ENCODE measurements at places on chromosomes 12 and 14. TPM values are rescaled to one million over a fixed set of nuclear protein-coding genes. Genes with fewer than 3 reads are reported as not detected.
A peak's percentile ranks its signal among the peaks of the same experiment; 100 is the strongest.

DNA sequence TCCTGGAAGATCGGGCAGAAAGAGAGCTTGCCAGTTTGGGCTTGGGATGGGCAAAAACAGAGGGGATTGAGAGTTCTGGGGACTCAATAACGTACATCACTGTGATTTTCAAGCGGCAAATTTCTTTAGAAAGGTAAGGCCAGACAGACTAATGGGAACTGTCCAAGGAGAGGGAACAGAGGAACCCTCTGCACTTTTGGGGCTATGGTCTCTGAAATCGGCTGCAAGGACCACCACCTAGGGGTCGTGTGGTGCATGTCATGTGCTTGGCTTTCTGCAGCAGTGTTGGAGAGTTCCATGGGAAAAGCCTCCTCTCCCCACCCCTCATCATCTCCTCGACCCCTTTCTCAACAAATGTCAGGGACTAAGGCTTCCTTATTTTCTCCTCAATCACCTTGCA, 79.6 kb downstream of the PPM1A start:
- no peak for DNase-seq

GRCh38 chr12:77833329-77833728, 2.6 kb downstream of the NAV3 start:
- DNase-seq: no peak

DNA sequence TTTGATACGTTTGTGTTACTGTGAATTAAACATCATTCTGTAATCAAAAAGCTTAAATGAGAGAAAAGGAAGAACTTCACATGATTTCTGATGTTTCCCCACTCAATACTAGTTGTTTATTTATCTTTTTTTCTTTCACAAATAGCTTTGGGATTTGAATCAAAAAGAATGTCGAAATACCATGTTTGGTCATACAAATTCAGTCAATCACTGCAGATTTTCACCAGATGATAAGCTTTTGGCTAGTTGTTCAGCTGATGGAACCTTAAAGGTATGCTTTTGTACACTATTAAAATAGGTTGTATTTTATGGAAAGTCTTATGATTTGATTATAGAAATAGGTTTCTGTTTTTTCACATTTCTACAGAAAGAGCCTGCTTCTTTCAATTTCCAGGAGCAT, 41.5 kb downstream of the APAF1 start:
- DNase-seq: no peak

DNA sequence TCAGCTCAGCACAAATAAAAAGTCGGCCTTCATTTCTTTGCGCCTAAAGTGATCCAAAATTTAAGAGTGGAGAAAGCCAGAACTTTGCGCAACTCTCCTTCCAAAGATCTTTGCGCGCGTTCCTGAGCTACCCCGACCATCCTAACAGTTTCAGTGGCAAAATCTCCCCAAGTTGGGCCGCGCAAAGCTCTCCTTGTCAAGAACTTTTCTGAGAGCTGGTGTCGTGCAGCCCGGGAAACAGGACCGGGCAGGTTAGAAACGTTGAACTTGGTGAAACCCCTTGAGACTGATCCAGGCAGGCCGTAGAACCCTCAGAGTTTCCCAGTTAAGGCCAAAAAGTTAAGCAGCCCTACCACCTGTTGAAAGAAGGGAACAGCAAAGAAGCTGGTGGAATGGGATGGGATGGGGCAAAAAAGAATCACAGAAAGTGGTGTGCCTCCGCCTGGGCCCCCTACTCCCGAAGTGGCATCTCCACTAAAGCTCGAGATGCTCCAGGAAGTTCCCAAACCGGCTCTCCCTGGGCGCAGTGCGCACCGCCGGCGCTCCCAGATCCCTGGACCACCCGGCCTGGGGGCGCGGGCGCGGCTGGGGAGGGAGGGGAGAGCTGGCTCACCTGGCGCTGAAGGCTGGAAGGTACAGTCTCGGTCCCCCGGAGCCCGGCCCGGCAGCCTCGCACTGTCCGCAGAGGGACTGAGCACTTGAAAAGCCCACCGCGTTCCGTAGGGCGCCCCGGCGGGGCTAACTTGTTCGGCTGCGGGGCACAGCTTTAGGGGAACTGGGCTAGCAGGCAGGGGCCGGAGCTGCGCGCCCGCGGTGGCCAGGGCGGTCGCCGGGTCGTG, 768 bp downstream of the DBX2 start:
- DNase-seq: no peak

DNA sequence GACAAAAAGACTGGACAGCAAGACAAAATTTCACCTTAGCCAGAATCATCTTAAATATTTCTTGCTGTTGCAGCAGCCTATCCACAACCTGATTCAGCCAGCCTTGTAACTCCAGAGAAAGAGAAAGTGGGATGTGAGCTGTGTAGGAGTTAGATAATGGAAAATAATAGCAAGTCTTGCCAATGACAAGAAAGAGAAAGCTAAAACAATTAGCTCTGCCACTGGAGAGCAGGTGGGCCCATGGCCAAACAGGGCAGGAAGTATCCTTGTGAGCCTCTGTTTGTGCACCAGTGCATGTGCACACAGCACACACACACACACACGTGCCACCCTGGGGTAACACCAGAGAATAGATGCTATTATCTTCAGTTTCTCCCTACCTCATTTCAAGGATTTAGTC, 106.0 kb upstream of the CCDC196 start:
- no peak for DNase-seq

GRCh38 chr12:57418255-57418654, 12.6 kb downstream of the R3HDM2 start:
- no peak for DNase-seq

GRCh38 chr12:130480887-130481286, 143.2 kb downstream of the PIWIL1 start:
- no peak for DNase-seq

DNA sequence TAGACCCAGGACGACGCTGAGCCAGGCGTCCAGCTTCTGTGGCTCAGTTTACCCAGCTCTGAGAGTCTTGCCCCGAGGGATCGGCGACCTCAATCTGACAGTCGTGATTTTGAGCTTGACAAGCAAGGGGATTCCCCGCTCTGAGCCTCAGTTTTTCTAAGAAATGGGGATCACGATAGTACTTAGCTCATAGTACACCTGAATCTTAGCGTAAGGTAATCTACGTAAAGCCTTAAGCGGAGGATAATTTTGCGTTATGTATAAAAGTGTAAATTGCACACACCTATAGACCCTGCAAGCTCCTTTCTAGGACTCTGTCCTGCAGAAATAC, 285 bp downstream of the MVK start:
- DNase-seq: no peak

DNA sequence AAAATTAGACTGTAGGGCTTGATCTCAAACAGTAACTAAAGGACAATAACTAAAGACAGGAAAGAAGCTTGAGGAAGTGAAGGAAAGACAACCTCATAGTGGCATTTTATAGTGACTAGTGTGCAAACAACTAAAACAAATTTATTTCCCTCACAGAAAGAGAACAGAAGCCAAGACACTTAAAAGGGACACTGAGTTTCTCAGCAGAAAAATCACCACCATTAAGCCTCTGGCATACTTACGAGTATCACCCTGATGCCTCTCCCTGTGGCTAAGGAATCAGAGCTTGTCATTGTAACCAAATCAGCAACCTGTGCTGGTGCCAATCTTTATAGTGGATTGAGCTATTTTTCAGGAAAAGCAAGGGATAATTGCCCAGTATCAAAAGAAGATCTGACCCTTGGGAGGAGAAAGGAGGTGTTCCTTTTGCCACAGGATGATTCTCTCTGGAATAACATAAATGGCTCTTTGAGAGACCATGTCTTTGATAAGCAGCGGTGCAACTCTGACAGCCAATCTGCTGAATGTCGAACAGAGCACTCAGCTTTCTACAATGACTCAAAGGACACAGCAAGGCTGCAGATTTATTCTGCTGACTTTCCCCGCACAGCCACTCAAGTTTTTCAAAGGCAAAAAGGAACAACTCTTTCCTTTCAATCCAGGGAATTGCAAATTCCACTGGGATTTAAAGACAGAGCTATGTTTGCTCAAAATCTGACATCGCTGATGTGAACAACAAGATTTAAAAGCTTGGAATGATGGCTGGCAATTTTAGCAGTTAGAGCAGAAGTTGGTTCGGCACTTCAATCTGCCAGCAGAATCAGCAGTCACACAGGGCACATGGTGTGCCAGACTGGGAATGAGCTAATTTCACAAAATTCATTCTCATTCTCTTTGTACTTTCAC, 34.6 kb downstream of the ATF7 start:
- DNase-seq: no peak

DNA sequence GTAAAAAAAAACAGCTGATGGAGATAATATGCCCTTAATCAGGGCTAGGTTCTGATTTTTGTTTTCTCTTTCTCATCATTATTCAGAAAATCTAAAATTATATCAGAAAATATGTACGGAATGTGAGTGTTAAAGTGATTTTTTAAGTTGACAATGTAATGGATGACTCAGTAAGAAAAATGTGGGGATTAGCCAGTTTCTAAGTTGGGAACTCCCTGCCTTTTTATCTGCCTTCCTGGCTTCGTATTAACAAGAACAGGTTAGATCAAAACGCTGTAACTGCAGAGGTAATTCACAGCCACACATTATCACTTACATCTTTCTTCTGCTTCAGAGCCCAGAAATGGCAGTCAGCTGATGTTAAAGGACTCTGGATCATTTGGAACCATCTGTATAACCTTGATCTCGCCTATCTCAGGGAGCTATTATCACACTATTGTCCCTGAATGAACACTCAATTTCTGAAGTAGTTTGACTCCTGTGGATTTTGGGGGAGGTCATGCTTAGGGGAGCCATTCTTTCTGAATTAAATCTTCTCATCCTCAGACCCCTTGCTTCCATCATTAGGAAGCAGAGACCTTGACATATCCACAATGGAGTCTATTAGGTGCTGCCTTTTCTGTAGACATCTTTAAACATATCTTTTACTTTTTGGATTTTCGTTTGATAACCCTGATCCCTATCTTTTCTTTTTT, 135.7 kb upstream of the SLC16A7 start:
- no peak for DNase-seq

DNA sequence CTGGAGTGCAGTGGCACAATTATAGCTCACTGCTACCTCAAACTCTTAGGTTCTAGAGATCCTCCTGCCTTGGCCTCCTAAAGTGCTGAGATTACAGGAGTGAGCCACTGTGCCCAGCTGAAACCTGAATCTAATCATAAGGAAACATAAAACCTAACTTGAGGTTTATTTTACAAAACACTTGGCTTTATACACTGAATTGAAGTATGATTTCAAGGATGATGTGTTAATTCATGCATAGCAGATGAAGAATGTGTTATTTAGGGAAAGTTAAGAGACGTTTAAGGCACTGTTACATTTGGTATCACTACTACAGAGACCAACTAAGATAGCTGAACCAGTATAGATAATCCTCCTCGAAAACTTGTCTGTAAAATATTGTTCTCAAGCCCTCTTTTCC, 6.4 kb downstream of the DICER1 start:
- DNase-seq: no peak

DNA sequence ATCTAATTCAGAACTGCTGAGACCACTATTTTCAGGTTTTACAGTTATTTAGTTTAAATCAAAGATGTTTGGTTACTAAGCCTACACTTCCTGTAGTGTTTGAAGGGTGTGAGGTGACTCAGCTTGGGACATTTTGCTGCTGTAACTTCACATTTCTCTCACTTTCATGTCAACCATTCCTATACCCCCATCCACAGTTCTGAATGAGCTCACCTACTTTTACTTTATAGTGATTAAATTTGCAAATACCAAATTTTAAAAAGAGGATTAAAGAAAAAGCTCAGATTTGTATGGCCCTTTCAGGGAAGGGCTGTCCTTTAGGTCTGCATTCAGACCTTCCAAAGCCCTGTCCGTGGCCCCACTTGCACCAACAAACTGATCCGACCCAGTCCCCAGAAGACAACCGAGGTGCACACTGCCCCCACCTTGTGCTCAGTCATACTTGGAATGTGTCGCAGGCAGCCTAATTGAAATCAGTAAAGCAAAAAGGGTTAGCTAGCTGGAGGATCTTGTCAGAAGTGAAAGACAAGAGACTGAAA, 174.4 kb downstream of the MON2 start:
- peak; percentile 53 for DNase-seq

DNA sequence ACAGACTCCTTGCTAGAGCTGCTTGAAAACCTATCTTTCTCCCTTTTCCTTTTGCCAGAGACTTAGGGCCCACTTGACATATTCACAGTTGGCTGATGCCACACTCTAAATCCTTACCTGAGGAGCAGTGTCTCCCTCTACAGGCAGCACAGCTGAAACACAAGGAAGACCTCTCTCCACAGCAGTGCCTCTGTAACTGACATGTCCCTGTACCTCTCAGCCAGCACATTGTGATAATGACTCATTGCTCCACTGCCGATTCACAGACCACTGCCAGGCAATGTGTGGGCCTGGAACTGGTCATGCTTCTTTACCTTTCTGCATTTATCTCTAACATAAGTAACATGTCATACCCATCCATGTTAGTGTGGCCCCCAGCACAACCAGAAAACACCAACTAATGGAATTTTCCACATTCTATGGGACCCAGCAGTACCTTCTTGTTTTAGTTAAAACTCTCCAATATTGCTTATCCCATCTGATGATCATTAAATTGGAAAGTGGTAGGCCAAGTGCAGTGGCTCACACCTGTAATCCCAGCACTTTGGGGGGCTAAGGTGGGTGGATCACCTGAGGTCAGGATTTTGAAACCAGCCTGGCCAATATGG, 56.5 kb downstream of the GTF2A1 start:
- no peak for DNase-seq

GRCh38 chr14:68672609-68673285, 120.1 kb downstream of the ZFP36L1 start:
- no peak for DNase-seq

GRCh38 chr12:131221957-131222328, 268.2 kb downstream of the ADGRD1 start:
- DNase-seq: no peak

DNA sequence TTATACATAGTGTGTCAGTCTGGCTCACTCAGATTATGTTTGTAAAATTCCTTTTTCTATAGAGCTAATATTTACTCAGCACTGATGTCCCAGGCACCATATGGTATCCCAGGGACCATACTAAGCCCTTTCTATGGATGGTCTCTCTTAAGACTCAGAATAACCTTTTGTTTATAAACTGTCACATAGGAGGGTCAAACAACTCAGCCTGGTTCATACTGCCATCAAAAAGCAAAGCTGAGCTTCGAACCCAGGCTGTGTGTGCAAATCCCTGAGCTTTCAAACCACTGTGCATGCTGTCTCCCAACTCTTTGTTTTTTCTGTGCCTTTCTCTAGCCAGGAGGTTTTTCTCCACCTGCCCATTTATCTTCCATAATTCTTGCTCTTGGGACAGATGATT, 135.6 kb upstream of the ARHGAP5 start:
- no peak for DNase-seq

The DTX1 gene
- 14.2 TPM for total RNA-seq

The PLEKHG3 gene
- 13.3 TPM for total RNA-seq

The SLC24A4 gene
- total RNA-seq: 0.11 TPM

The TXNDC16 gene
- 11.4 TPM for total RNA-seq

The CKAP4 gene
- 15.7 TPM for total RNA-seq

The BHLHE41 gene
- total RNA-seq: not detected

All from CD4-positive, alpha-beta T cell (primary cell).